ENCODE measurements at places on chromosomes 4 and X. TPM values are rescaled to one million over a fixed set of nuclear protein-coding genes. Genes with fewer than 3 reads are reported as not detected.

DNA sequence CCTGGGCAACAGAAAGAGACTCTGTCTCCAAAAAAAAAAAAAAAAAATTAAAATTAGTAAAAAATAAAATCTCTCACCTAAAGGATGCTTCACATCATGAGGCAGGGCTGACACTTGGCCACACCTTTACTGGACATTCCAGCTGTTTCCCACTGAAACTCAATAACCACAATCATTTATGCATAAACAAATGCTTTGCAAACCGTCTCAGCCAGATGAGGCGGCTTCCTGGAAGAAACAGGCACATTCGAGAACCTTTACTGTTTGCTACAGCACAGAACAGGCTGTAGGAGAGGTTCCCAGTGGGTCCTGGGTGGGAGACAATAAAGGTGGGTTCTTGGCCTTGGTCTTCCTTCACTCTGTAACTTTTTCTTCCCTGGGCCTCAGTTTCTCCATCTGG lies 10.9 kb upstream of the TBC1D14 start:
- H3K27me3 ChIP-seq: no peaks in the 10 kb centered on the region
- H3K27ac ChIP-seq: no peak overlapping the region
- H3K4me1 ChIP-seq: peaks cover 17% of the 10 kb centered on the region
- H3K36me3 ChIP-seq: no peaks in the 10 kb centered on the region

DNA sequence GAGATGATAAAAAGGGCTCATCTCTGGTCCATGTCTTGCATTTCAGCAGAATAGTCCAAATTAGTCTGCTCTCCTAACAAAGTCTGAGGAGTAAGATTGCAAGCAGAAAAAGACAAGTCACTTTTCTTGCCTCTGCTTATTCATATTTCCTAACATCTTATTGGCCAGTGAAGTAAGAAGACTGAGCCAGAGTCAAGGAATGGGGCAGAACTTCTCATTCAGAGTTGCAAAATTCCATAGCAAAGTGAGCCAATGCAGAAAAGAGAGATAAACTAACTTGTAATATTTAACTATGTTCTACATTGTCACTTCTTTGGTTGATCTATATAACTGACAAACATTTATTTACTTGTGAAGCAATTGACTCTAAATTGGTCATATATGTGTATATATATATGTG lies 2304.0 kb downstream of the ARAP2 start:
- DNase-seq: no peak
- H3K4me3 ChIP-seq: no peak overlapping the region
- no peaks in the 10 kb centered on the region for H3K4me1 ChIP-seq
- no peak overlapping the region for H3K27ac ChIP-seq
- H3K27me3 ChIP-seq: no peaks in the 10 kb centered on the region
- no peaks in the 10 kb centered on the region for H3K36me3 ChIP-seq

Gene FGF5
- 1.3 TPM for total RNA-seq

GRCh38 chrX:102599084-102599950 lies at the start of gene ARMCX5:
Gene ARMCX5, plus strand, starts transcription at chrX:102599515. Its CDS starts 2,627 bp downstream, at chrX:102602142.
- peaks cover 2% of the 10 kb centered on the region for H3K36me3 ChIP-seq
- no peak for DNase-seq
- peaks cover 23% of the 10 kb centered on the region for H3K4me1 ChIP-seq
- H3K27ac ChIP-seq: peak within 1 kb of the TSS; percentile 98
- H3K4me3 ChIP-seq: peak within 1 kb of the TSS; percentile 98

DNA sequence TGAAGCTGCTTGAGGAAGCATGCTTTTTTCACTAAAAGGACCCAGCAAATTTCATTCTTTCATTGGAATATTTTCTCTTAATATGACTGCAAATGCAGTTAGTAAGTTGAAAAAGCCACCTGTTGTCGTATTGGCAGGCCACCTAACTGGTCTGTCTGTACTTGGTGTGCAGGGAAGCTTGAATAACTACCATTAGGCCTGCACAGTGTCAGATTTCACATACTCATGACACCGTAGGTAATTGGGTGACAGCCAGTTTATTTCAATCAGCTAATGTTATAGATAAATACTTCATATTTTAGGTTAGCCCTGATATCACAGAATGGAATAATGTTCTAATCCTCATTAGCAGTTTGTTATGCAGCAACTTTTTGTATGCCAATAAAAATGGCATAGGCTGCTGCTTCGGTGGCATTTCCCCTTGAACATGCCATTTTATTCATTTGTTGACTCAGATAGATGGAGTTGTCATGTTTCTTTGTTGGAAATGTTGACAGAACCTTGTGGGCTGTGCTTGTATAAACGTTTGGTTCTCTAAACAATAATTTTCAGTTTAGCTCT lies 173.7 kb downstream of the RPA4 start:
- H3K4me3 ChIP-seq: no peak overlapping the region
- H3K27me3 ChIP-seq: no peaks in the 10 kb centered on the region
- H3K27ac ChIP-seq: no peak overlapping the region
- no peak for DNase-seq

Gene LONRF3
- total RNA-seq: not detected

GRCh38 chr4:28886934-28887333 lies 1833.2 kb upstream of the PCDH7 start:
- H3K27ac ChIP-seq: no peak overlapping the region
- H3K27me3 ChIP-seq: peaks cover 2% of the 10 kb centered on the region
- no peak overlapping the region for H3K4me3 ChIP-seq
- no peaks in the 10 kb centered on the region for H3K4me1 ChIP-seq

Gene ETNPPL
- not detected for total RNA-seq

Gene TLR10
- not detected for total RNA-seq

Gene NIPAL1
- 0.48 TPM for total RNA-seq

GRCh38 chrX:155068165-155068564 lies 2.8 kb downstream of the CMC4 start:
- peaks cover 29% of the 10 kb centered on the region for H3K4me1 ChIP-seq
- DNase-seq: no peak
- no peak overlapping the region for H3K4me3 ChIP-seq
- H3K36me3 ChIP-seq: no peaks in the 10 kb centered on the region

GRCh38 chr4:14726877-14727361 lies 275.4 kb upstream of the CPEB2 start:
- H3K4me1 ChIP-seq: no peaks in the 10 kb centered on the region
- no peaks in the 10 kb centered on the region for H3K36me3 ChIP-seq
- H3K27ac ChIP-seq: no peak overlapping the region
- DNase-seq: no peak
- no peak overlapping the region for H3K4me3 ChIP-seq

DNA sequence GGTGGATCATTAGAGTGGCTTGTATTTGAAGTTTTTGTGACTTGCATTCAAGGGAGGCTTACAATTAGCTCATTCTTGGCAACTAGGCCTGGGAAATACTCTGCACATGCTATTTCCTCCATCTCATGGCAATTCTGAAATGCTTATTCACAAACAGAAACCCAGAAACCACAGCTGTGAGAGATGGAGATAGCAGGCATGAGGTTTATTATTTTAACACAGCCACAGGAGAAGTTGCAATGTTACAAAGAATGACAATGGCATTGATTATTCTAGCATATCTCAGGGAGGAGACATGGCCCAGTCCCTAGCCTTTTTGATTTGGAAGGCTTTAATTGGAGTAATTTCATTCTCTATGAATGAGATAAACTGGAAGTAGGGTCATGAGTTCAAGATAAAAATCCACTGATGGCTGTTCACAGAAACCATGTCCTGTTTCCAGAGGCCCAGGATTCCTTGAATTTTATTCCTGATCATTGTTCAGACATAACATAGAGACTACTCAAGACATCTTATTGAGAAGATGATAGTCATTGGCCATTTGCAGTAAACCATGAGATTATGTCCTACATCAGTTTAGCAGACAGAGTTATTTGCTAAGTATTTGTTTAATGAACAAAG lies 123.9 kb downstream of the MID1 start:
- no peak for DNase-seq
- H3K27me3 ChIP-seq: no peaks in the 10 kb centered on the region
- H3K36me3 ChIP-seq: no peaks in the 10 kb centered on the region
- no peak overlapping the region for H3K4me3 ChIP-seq

- peaks cover 9% of the 10 kb centered on the region for H3K27me3 ChIP-seq
- no peak for DNase-seq
- H3K27ac ChIP-seq: no peak overlapping the region
- H3K4me1 ChIP-seq: no peaks in the 10 kb centered on the region
Measured at GRCh38 chr4:174009686-174010451, 273.6 kb downstream of the FBXO8 start.

DNA sequence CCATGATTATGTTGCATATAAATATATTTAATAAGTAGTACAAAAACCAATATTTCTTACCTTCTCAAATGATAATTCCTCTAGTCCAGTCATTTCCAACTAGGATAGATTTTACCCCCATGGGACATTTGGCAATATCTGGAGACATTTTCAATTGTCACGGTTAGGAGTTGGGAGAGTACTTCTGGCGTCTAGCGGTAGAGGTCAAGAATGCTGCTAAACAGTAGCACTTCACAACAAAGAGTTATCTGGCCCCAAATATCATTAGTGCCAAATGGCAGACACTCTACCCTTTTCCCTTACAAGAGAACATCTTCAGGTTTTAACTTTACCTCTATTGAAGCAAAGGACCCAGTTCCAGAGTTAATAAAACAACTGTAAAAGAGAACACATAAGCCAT lies 168.1 kb downstream of the FAT4 start:
- H3K4me3 ChIP-seq: no peak overlapping the region
- H3K27ac ChIP-seq: no peak overlapping the region
- H3K27me3 ChIP-seq: no peaks in the 10 kb centered on the region
- no peak for DNase-seq

Gene NXF2
- not detected for total RNA-seq

DNA sequence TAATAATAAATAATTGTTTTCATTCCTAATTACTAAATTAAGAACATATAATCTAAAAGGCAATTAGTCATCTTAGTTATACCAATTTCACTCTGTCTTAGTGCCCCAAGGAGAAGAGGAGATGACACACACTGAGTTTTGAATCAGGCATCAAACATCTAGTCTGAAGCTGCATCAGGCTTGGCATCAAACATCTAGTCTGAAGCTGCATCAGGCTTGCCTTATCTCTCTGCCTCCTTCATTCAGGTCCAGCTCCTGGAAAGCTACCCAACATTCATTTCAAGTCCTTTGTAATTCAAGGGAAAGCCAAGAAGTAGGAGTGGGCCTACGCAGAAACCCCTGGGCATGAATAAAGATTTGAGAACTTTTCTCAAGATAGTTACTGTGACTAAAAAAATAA lies 62.2 kb downstream of the SH3RF1 start:
- H3K4me1 ChIP-seq: peaks cover 59% of the 10 kb centered on the region
- H3K4me3 ChIP-seq: no peak overlapping the region
- DNase-seq: no peak
- no peaks in the 10 kb centered on the region for H3K27me3 ChIP-seq
- no peak overlapping the region for H3K27ac ChIP-seq
- H3K36me3 ChIP-seq: peaks cover 9% of the 10 kb centered on the region

Gene CXCL13
- not detected for total RNA-seq

Gene NUP62CL
- not detected for total RNA-seq

Gene CYSLTR1
- not detected for total RNA-seq

GRCh38 chr4:70721747-70722146 lies at the start of gene RUFY3:
Gene RUFY3, plus strand, starts transcription at chr4:70721964. Its CDS starts 610 bp downstream, at chr4:70722574.
- DNase-seq: no peak
- peak within 1 kb of the TSS; percentile 89 for H3K27ac ChIP-seq
- H3K4me1 ChIP-seq: peaks cover 34% of the 10 kb centered on the region
- no peaks in the 10 kb centered on the region for H3K27me3 ChIP-seq

DNA sequence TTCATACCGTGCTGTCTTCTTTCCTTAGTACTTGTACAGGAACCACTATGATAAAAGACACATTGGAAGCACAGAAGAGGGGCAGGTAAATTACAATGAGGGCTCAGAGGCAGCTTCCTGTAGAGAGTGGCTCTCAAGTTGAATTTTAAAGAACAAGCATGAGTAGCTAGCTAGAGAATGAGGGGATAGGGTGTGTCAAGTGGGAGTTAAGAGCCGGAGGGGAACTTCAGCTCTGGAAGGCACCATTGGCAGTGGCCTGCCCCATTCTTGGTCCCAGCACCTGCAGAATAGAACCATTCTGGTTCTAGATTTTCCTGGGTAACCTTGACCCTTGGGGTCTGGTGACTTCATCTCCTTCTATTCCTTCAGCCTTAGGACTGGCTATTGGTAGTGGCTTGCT lies 34.0 kb upstream of the JADE1 start:
- no peak overlapping the region for H3K27ac ChIP-seq
- no peak for DNase-seq
- peaks cover 2% of the 10 kb centered on the region for H3K36me3 ChIP-seq
- no peak overlapping the region for H3K4me3 ChIP-seq
- peaks cover 23% of the 10 kb centered on the region for H3K4me1 ChIP-seq

DNA sequence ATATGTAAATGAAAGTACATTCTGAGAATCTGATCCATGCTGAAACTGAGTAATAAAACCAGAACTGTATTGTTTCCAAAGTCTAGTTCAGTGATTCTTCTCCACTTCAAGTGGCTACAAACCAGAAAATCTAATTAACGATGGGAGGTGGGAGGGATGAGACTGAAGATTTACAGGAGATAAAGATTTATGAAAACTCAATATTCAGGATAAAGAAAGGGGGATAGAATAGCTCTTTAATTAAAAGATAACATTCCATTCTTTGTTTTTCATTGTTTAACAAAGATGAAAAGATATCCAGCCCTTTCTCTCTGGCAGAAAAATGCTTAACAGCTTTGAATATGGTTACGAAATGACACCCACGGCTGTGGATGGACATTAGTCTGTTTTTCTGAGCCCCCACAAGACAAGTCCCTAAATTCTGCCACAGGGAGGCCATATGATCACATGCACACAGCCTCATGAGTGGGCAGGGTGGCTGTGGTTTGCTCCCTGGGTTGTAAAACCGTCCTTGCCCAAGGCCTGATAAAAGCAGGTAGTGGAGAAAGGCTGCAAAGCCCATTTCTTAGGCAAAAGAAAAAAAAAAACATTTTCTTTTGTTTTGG lies 36.4 kb downstream of the TMEM150C start:
- H3K4me1 ChIP-seq: no peaks in the 10 kb centered on the region
- no peak overlapping the region for H3K27ac ChIP-seq
- H3K4me3 ChIP-seq: no peak overlapping the region
- H3K36me3 ChIP-seq: no peaks in the 10 kb centered on the region
- H3K27me3 ChIP-seq: no peaks in the 10 kb centered on the region

GRCh38 chr4:166277853-166278252 lies 404.8 kb downstream of the TLL1 start:
- H3K4me1 ChIP-seq: peaks cover 6% of the 10 kb centered on the region
- peaks cover 8% of the 10 kb centered on the region for H3K27me3 ChIP-seq
- DNase-seq: no peak
- H3K36me3 ChIP-seq: no peaks in the 10 kb centered on the region
- no peak overlapping the region for H3K27ac ChIP-seq
- H3K4me3 ChIP-seq: no peak overlapping the region

- H3K27ac ChIP-seq: no peak overlapping the region
- H3K36me3 ChIP-seq: no peaks in the 10 kb centered on the region
- H3K4me1 ChIP-seq: no peaks in the 10 kb centered on the region
- DNase-seq: no peak
Measured at GRCh38 chrX:116628464-116628863, 165.7 kb upstream of the CT83 start.

Gene FGFBP1
- not detected for total RNA-seq

Gene S100P
- 0.95 TPM for total RNA-seq

- H3K27ac ChIP-seq: no peak overlapping the region
- no peak for DNase-seq
- H3K27me3 ChIP-seq: no peaks in the 10 kb centered on the region
- no peak overlapping the region for H3K4me3 ChIP-seq
- no peaks in the 10 kb centered on the region for H3K4me1 ChIP-seq
- H3K36me3 ChIP-seq: peaks cover 3% of the 10 kb centered on the region
Measured at GRCh38 chr4:5399790-5400421, 308.5 kb downstream of the EVC2 start.

- no peak for DNase-seq
- H3K27ac ChIP-seq: no peak overlapping the region
Measured at GRCh38 chrX:119693996-119694451, 1.1 kb upstream of the SEPTIN6 start.
